ENCODE measurements at places on chromosomes 1 and 21.
A peak's percentile ranks its signal among the peaks of the same experiment; 100 is the strongest.

DNA sequence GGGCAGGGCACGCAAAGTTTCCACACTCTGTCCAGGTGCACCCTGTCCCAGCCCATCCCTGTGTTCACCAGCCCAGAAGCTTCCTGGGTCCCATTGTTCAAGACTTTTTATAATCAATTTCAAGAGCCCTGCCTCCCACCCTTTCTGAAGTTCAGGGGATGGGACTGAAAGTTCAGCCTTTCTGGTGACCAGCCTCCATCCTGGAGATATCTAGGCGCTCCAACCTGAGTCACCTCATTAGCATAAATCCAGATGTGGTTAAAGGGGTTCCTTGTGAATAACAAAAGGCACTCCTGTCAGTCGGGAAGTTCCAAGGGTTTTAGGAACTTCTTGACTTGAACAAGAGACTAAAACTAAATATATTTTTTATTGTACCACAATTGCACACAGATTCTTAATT, 48.4 kb upstream of the RAP1A start:
- no peak for DNase-seq

DNA sequence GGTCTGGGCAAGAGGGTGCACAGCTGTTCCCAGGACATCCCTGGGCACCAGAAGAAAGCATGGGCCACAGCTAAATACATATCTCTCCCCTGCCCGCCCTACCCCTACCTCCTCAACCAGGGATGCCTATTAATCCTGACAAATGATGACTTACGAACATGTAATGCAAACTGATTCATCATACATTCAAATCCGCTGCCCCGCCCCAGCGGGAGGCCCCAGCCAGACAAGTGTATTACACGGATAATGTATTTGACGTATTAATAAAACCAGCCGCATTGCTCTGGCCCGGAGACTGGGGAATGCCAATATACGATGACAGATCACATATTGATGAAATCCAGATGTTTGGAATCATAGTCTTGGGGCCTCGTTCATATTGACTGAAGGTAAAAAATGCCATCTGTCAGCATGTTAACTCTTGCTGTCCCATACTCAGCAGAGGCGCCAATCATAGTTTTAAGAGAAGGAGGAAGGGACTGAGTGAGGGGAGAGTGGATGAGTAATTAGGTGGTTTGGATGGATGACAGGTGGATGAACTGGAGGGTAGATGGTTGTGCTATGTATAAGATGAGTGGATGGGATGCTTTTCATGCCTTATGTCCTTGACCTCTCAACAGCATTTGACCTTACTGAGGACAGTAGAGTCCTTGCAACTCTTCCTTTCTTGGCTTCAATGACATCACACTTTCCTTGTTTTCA, 68.2 kb downstream of the TMEM53 start:
- no peak for DNase-seq

DNA sequence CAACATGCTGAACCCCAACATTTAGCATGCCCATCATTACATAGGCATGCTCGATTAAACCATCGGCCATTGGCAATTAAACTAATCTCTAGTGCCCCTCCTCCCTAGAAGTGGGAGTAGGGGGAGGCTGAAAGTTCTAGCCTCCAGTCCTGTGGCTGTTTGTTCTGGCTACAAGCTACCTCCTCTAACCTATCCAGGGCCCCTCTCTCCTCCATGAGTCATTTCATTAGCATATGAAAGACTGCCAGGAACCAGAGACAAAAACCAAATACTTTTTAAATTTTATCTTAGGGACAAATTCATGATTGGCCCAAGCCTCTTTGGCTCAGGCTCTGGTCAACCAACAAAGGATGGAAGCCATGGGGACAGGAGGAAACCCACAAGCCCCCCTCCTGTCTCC, 231.1 kb downstream of the CACNA1E start:
- no peak for DNase-seq

DNA sequence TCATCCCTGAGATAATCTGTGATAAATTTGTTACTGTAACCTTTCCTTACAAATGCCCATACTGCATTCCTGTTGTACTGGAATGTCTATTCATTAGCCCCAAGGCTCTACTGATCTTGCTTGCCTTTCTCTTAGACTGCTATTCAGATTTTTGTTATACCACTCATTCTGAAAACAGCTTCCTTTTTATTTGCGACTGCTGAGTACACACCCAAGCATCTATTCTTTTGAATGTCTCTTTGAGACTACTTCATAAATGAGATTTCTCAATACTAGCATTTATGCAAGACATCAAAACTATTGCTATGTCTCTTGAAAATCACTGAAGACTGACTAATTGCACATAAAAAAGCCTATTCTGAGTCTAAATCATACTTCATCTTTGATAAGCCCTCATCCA, 38.6 kb downstream of the DENND1B start:
- DNase-seq, result no peak

- no peak for DNase-seq
Observed at GRCh38 chr1:35452106-35452774, 105.0 kb downstream of the KIAA0319L start.

DNA sequence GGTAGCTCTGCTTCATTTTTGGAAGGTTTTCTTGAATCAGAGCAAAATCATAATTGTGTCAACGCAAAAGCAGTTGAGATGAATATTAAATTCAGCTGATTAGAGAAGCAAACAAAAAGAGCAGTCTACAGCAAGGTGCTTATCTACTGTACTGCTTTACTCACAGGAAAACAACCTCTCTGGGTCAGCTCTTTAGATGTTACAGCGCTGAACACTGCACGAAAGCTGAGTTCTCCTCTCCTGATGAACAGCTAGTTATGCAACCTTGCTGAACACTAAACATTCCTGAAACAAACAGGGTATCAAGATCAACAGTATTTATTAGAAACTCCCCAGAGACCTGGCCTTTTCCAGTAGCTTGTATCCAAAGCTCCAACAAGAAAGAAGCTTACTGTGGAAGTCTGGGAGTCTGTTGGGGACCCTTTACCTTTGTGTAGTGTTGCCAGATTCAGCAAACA, 41.3 kb downstream of the TBCE start:
- DNase-seq, result no peak

GRCh38 chr1:208500375-208500774, 256.2 kb upstream of the PLXNA2 start:
- no peak for DNase-seq

DNA sequence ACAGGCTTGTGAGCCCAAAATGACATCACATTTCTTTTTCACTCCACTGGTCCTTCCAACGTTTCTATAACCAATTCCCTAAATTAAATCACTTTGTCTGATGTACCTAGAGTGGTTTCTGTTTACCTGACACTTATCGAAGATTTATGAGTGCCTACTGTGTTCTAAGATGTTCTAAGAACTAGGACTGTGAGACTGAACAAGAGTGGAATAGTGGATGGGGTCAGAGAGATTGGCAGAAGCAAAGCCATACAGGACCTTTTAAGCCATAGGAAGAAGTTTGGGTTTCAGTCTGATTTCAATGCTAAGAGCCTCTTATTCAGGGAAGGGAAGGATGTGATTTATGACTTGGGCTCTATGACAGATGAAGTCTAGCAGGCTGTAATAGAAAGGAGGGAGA, 72.3 kb upstream of the LAPTM5 start:
- DNase-seq, result no peak

- DNase-seq, result no peak
Observed at GRCh38 chr21:44522753-44523204, 17.2 kb downstream of the KRTAP10-1 start.

DNA sequence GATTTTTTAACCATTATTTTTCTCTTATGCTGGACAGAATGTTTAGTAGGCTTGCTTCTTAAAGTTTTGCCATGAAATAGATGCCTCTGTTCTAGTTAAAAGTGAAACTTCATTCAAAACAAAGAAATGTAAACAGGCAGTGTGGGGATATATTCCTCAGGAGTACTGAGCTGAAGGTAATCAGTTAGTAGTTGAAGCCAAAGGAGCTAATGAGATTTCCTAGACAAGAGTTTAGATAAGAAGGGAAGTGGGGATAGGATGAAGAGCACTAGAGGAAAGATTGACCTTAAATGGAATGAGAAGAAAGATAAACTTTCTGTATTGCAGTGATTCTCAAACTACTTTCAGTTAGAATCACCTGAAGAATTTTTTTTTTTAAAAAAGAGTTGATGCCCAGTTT, 23.9 kb downstream of the PRRC2C start:
- DNase-seq, result no peak

DNA sequence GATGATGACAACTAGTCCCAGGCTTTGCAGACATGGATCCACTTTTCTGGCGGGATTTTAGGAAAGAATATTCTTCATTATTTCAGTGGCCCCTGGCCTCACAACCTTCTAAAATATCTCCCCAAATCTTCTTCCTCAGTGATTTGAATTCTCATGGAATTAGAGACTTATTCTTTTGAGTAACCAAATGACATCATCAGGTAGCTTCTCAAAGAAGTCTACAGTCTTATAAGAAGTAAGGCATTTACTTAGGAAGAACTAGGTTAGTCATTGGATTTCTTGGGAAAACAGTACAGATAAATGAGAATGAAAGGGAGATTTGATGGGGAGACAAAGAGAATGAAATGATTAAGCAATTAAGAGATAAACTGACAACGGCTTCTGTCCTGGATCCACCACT, 201.1 kb upstream of the PROX1 start:
- DNase-seq, result no peak

DNA sequence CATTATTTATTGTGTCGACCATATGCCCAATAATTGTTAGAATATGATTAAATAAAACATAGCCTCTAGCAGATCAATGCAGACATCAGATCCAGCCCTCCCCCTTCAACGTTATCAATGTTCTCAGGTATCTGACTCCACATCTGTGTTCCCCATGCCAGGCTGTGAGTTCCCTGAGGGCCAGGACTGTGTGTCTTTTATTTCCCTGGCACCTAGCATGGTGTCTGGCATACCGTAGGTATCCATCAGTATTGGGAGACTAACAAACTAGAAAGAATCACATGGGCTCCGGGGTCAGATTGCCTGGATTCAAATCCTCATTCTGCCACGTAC, 48.3 kb downstream of the SDC3 start:
- no peak for DNase-seq

DNA sequence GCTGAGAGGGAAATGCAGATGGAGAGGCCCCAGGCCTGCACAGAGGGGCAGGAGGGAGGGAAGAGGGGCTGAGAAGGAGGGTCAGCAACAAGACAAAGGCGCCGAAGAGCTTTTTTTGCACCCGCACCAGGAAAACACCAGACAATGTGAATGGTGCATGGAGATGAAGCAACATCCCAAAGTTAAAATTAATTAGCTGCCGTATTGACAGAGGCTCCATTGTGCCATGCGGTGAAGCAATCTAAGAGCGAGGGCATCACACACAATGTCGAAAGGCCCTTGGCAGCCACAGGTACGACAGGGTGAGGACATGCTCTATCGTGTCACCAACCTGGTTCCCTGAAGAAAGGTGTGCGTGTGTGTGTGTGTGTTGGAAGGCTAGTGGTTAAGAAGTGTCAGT, 41.2 kb downstream of the SSBP3 start:
- DNase-seq, result no peak

GRCh38 chr1:35726450-35727433, 8.1 kb upstream of the C1orf216 start:
- no peak for DNase-seq

GRCh38 chr1:213244664-213245091, 193.6 kb downstream of the RPS6KC1 start:
- no peak for DNase-seq

- no peak for DNase-seq
Observed at GRCh38 chr1:111463029-111463683, 10.6 kb upstream of the C1orf162 start.

DNA sequence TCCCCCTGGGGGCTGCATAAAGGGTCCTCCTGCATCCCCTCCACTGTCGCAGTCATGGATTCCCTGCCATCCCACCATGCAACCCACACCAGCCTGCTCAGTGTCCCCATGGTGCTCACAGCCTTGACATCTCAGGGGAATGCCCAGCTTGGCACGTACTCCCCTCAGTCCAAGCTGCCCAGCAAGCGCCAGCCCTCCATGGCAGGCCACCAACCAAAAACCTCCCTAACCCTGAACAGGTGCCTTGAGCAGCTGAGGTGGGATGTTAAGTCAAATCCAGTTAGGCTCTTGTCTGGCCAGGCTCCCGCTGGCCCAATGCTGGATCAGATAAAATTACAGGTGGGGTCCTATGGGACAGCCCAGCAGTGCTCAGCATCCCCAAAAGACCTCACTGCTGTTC, 341 bp downstream of the VTCN1 start:
- no peak for DNase-seq

DNA sequence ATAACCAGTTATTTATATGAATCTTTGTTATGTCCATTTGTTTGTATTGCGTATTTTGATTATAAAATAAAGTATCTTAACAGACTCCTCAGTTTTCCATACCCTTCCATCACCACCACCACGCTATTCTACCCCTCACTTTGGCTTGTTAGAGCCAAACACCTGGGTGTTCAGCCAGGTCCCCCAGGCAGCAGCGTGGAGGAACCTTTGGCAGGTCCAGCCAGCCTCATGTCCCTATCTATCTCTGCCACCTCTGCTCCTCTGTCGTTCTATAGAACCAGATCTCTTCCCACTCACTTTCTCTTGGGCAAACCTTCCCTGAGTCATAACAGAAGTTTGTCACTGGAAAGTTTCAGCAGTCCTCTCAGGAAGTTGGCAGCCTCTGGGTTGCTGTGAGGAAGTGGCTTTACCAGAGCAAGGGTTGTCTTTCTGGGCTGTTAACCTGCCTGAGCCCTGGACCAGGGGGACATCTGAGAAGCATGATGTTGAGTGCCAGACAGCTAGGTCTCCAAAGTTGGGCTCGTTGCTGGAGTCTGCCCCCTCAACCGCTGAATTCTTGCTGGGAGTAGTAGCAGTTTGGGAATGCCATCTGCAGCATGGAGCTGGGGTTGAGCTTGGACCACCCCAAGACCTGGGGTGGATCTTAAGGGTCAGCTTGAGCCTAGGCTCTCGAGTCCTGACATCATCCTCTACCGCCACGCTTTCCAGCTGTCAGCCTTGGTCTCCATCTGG, 996 bp upstream of the SH3BGRL3 start:
- no peak for DNase-seq

GRCh38 chr1:29519108-29519787, 282.9 kb downstream of the PTPRU start:
- no peak for DNase-seq

GRCh38 chr1:203128431-203128715, 847 bp downstream of the ADORA1 start:
- no peak for DNase-seq

- DNase-seq, result no peak
Observed at GRCh38 chr1:215095524-215095923, 13.0 kb downstream of the KCNK2 start.

- DNase-seq, result peak; percentile 28
Observed at GRCh38 chr1:52552236-52552504, 722 bp downstream of the TUT4 start.

DNA sequence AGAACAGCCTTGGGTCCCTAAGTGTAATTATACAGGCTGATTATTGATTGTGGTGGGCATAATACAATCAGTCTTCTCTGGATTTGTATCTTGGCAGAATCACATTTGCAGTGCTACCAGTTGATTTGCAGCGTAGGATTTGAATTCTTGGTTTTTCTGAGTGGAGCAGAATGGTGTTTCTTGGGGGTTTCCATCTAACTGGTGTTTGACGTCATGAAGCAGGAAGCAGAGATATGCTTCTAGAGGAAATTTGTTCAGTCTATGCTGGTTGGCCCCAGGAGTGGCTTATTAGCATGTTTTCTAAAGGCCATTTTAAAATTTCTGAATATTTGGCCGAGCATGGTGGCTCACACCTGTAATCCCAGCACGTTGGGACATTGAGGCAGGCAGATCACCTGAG, 3.4 kb downstream of the CTTNBP2NL start:
- DNase-seq, result no peak

GRCh38 chr1:9655836-9656235, 4.3 kb downstream of the PIK3CD start:
- DNase-seq, result no peak

- DNase-seq, result no peak
Observed at GRCh38 chr1:231867607-231868006, 241.0 kb downstream of the DISC1 start.

Data from stimulated activated CD8-positive, alpha-beta memory T cell treated with anti-CD3 and anti-CD28 coated beads, Interleukin-7, amount 100 ng/mL, for 24 hours (primary cell).